ENCODE measurements at places on chromosomes 6 and 20.

DNA sequence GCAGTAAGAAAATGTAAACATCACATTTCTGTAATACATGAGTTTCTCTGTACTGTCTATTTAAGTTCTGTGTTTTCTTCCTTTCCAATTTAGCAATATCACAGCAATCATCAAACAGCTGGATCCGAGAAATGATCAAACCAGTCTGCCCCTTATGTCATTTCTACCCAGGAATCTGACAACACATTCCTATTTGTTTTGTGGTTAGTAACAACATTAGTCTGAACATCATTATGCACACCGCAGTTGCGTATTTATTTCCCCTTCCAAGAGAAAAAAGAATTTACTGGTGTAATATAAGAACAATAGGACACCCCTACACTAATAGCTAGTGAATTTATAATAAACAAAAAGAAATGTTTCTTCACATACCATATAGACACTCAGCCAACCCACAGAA lies 179.5 kb downstream of the BTBD9 start:
- DNase-seq = no peak

DNA sequence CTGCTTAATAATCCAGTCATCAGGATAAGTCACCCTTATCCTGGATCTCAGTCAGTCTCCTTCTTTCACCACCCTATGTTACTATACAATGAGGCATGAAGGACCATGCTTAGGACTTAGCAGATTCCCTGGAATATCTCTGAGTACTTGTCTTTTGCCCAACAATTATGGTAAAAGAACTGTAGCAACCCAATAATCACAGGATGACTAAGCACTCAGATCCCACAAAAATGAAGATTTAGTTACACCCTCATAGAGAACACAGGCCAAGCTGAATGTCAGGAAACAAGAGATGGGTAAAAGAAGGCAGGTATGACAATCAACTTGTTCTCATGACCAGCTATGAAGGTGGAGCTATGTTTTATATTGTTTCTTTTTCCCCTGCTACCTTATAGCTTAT lies 91.4 kb downstream of the EDN1 start:
- DNase-seq = no peak

DNA sequence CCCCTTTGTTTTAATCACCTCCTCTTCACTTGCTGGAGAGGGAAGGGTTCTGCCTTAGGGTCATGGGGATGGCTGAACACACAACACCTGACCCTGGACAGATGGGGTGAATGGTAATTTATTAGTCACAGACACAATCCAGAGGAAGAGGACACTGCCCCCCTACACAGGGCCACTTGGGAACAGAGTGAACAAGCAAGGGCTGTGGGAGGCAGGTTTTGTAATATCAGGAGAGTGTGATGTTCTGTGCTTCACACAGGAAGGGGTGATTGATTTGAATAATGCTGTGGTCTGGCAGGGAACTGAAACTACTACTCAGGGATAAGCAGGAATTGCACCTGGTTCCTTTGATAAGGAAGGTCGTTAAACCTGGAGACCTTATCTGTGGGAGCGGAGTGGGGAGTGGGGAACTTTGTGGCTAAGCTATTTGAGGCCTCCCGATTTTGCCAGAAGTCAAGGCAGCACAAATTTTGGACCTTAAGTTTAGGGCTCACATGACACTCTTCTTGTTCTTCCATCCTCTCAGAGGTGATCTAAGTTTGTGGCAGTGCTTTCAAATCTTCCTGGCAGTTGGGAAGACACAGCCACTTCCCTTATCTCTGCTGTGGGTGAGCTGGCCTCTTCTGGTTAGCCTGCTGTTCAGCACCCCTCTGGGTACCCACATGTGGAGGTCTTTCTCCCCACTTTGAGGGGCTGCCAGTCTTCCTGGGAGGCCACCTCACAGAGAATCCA lies 77.8 kb downstream of the CD164 start:
- no peak for DNase-seq

DNA sequence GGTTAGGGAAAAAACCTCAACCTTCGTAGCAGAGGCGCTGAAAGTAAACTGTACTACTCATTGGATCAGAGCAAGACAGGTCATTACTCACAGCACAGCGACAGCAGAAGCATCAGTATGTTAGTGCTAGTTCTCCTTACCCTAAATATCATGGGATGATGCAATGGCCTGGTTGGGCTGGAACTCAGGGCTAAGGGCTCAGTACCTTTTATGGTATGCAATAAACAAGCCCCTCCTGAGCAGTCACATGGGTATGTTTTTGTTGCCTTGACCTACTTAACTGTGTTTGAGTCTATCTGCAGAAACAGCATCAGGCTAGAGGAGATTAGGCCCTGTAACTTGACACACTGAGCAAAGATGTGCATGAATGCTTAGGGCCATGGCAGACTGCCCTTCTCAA lies 369.4 kb upstream of the IMPG1 start:
- DNase-seq = no peak

- DNase-seq = no peak
These were observed 155.7 kb upstream of the JARID2 start for GRCh38 chr6:15090145-15090579.

- no peak for DNase-seq
These were observed 9.2 kb upstream of the BNIP5 start for GRCh38 chr6:36345681-36346466.

DNA sequence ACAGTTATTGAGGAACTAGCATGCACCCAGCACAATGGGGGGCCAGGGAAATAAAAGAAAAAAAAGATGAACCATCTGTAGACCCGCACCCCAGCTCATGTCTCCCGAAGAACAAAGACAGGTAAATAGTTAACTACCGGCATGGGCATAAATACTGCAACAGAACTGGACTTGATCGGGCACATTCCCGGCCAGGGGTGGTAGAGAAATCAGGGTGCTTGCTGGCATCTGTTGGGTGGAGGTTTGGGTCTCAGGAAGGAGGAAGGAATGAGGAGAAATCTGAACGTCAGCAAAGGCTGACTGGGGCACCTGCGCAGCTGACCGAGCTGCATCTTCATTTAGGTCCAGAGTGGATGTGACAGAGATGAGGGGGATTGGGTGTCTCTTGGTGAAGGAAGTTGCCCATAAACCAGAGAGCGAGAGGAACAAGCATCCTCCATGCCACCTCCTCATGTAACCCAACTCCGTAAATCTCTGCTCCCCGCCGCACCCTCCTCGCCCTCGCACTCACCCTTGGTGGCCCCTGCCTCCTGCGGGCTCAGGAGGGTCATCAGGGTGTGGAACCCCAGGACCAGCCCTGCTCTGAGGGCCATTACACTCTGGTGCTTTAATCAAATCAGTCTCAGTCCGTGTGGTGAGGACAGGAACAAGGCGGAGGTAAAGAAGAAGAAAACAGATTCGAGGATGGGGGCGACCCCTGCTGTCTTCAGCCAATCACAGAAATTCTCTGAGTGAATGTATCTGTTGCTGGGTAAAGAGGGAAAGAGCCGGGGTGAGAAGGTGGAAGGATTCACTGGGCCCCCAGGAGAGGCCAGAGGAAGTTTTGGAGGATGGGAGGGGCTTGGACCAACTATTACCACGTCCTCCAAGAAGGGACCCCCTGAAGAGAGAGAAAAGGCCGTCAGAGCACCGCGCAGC lies at the start of gene HLA-DOA:
TSS of gene HLA-DOA (minus strand) at position 648 of the 918 bp plus-strand sequence.
- no peak for DNase-seq

- DNase-seq = no peak
These were observed 173.3 kb downstream of the RFX6 start for GRCh38 chr6:117050301-117050700.

- no peak for DNase-seq
These were observed 11.5 kb downstream of the CALHM5 start for GRCh38 chr6:116522896-116523295.

- DNase-seq = no peak
These were observed 459.5 kb downstream of the DHX35 start for GRCh38 chr20:39421571-39422105.

- no peak for DNase-seq
These were observed 3.3 kb upstream of the TMC2 start for GRCh38 chr20:2533118-2533517.

DNA sequence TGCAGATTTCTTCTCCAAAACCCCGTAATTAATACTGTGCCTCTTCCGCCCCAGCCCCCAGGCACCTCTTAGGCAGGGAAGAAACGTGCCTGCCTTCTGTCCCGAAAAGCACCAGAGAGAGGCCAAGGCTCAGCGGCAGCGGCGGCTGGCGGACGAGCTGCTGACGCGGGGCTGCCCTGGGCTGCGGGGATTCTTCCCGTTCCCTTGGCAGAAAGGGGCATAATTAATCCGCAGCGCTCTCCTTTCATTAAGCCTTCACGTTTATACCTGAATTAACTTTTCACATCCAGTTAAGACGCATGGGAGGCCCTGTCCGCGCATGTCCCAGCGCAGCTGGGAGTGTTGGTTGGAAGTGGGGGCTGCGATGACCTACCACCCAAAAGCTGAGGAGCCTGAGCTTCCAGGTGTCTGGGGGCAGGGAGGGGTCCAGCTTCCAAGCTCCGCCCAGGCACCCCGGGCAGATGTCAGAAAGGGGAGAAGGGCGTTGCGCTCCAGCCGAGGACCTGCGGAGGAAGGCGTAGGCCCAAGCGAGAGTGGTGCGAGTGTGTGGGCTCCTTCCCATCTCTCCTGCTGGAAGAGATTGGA lies 167.4 kb upstream of the LRFN2 start:
- no peak for DNase-seq

DNA sequence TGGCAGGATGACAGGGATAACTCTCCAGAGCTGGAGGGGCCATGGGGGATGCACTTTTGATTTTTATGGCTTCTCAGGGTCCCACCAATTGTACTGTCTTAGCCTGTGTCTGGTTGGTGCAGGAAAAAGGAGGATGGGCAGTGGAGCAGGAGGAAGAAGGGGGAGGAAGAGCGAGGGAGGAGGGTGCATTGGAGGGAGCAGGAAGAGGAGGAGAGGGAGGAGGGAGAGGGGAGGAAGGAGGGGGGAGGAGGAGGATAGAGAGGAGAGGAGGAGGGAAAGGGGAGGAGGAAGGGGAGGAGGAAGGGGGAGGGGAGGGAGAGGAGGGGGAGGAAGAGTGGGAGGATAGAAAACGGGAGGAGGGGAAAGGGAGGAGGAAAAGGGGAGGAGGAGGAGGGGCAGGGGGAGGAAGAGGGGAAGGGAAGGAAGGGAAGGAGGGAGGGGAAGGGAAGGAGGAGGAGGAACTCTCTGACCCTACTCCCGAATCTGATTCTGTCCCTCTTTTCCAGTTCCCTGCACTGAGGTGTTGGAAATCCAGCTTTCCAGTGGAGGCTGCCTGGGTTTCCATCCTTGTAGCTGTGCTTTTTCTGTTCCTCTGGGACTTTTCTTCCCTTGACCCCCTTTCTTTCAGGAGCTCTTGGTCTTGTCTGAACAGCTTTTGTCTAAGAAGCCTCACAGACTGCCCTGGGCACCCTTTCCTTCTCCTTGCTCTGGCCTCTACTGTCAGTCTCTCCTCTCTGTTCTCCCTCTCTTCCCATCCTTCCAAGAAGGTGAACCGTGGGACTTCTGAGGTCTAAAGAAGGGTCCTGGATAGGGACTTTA lies 149.4 kb downstream of the DHX35 start:
- no peak for DNase-seq

- DNase-seq = no peak
These were observed 586.8 kb downstream of the RFPL4B start for GRCh38 chr6:112933947-112934346.

DNA sequence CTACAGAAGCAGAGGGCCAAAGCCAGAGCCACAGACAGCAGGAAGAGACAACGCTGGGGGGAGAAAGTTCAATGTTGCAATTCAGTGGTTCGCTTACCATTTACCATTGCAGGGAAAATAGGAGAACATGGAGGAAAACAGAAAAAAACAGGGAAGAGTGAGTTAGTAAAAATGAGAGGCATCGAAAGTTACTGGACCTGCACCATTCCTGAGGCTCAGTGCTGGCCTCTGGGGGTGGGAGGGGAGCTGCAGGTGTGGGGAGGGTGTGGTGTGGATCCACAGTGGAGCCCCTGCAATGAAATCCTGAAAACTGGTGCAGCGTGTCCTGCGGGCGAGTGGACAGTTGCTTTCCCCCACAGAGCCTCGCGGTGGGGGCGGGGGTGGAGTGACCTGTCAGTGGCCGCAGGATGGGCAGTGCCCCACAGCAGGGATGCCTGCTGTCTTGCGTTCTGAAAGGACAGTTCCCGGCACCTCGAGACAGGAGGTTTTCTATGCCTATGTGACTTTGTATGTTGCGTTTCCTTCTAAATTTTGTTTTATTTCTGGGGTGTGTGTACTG lies 5.7 kb downstream of the TMEM181 start:
- no peak for DNase-seq

- no peak for DNase-seq
These were observed 191.4 kb downstream of the ADGRB3 start for GRCh38 chr6:68826501-68826900.

- DNase-seq = no peak
These were observed 160.6 kb downstream of the HIVEP2 start for GRCh38 chr6:142784344-142784743.

DNA sequence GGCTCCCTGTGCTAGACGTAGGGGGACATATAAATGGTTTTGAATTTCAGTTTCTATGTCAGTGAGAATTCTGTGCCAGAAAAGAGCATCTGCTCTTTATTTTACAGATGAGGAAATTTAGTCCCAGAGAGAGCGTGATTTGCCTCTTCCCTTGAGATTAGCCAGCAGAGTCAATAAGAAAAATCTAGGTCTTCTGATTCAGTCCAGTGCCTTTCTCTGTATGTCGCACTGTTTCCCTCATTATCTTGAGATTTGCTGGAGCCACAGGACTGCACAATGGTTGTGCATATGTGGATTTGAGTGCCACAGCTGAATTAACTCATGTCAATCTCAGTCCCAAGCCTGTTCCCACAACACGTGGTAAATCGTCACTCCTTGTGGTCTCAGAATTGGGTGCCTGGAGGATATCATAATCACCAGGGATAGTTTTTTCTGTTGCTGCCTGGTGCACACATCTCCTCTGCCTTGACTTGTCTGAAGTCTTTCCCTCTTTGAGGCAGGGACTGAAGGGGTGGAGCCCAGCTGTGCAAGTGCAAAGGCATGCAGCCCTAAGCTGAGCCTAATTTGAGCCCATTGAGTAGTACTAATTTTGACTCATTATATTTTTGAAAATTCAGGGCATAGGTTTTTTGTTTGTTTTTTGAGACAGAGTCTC lies 276.7 kb downstream of the SOX4 start:
- DNase-seq = no peak

DNA sequence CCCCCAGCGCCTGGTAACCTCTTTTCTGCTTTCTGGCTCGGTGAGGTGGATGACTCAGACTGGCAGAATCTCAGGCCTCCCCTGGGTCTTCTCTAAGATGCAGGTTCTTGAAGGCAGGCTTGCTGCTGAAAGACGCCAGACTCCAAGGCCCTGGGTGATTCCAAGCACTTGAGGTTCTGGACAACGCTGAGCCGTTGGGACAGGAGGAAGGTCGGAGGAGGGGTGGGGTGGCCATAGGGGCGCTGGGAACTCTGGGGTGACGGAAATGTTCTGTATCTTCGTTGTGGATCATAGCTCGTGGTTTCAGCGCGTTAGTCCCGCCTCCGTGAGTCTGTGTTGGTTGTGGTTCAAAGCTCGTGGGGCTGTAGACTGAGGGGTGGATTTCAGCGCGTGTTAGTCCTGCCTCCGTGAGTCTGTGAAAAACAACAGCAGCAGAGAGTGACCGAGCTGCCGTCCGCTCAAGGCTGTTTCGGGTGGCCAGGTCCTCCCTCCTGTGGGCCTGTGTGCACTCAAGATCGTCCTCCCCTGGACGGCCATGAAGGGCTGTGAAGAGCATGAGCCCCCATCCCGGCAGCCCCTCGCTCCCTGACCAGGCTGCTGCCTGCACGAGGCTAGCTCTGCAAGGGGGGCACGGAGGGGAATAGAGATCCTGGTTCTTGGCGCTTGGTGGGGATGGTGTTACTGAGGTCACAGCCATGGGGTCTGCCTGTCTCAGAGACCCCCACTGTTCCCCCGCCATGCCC lies 7.7 kb downstream of the NTSR1 start:
- no peak for DNase-seq

Data from stimulated activated CD4-positive, alpha-beta T cell treated with anti-CD3 and anti-CD28 coated beads, Interleukin-12 subunit alpha, Interleukin-12 subunit beta, amount 100 ng/mL, for 24 hours (primary cell).